ENCODE measurements at places on chromosomes 5 and 9.

DNA sequence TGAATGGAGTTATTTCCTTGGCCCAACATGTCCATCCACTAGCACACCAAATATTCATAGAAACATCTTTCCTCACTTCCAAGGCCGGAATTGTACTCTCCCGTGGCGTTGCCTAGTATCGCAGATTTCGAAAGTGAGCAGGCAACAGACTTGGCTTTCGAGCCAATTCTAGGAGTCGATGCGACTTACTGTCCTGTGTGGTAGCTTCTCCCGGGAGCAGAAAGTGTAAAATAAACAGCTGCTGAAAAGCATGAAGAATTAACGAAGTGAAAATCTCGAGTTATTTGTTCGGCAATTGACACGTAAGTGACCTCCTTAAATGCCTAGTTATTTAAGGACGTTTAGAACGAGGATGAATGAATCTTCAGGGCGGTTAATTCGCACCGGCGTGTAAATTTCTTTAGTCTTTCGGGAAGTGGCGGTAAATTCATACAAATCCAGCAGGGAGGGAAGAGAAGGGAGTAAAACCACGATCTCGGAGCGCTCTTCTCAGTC lies 449 bp upstream of the PCSK5 start:
- DNase-seq, result no peak

GRCh38 chr9:87386490-87387025 lies 111.1 kb upstream of the DAPK1 start:
- no peak for DNase-seq

- DNase-seq, result no peak
Measured at GRCh38 chr5:156716591-156717380, 133.3 kb upstream of the PPP1R2B start.

- DNase-seq, result peak; percentile 64
Measured at GRCh38 chr5:132500931-132501628, 10.5 kb upstream of the IRF1 start.

DNA sequence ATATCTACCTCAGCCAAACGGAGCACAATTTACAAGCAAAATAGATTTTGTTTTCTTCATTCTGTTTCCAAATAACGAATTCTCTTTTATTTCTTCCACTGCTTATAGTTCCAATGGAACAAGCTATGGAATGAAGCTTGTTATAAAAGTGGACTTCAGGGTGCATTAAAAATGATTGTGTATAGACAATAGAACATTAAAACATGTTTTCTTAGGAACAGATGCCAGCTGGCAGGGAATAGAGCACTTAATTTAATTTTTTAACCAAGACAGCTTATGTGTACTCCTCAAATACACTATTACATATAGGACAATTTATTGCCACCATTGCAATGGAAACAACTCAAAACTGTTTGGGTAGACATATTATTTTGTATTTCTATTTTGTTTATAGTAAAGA lies 860.1 kb upstream of the TYRP1 start:
- DNase-seq, result no peak

- DNase-seq, result no peak
Measured at GRCh38 chr9:134358026-134358661, 31.9 kb downstream of the RXRA start.

GRCh38 chr5:179729727-179730126 lies 2.9 kb upstream of the MAML1 start:
- DNase-seq, result no peak

- DNase-seq, result no peak
Measured at GRCh38 chr9:37146410-37146809, 26.0 kb downstream of the ZCCHC7 start.

DNA sequence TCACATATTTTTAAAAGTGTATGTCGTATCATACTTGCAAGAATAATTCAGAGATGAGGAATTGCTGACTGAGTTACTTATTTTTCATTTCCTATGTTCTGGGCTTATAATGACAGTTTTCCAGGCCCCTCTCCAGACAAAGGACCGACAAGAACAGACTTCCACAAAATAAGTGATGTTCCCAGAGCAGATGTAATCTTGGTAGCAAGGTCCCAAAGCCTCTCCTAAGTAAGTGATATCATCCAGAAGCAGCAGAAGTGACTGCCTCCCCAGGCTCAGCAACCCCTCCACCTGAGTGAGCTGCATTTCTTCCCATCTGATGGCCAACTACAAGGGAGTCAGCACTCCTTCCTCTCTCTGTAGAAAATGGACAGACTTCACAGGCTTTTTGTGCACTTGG lies 57.1 kb downstream of the SEMA6A start:
- DNase-seq, result no peak

DNA sequence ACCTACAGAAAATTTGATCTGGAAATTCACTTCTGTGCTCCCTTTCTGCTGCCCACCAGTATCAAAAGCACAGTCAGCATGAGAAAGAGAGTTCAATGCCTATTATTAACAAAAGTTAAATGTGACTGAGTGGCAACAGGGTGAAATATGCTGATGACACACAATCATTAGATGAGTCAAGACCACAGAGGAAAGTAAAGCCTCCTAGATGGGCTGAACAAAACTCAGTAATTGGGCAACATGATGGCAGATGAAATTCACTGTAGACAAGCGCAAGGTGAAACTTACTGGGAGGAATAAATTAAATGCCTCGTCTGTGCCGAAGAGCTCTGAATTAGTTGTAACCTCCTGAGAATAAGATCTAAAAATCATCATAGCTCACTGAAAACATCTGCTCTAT lies 752.8 kb downstream of the IRX1 start:
- DNase-seq, result no peak

DNA sequence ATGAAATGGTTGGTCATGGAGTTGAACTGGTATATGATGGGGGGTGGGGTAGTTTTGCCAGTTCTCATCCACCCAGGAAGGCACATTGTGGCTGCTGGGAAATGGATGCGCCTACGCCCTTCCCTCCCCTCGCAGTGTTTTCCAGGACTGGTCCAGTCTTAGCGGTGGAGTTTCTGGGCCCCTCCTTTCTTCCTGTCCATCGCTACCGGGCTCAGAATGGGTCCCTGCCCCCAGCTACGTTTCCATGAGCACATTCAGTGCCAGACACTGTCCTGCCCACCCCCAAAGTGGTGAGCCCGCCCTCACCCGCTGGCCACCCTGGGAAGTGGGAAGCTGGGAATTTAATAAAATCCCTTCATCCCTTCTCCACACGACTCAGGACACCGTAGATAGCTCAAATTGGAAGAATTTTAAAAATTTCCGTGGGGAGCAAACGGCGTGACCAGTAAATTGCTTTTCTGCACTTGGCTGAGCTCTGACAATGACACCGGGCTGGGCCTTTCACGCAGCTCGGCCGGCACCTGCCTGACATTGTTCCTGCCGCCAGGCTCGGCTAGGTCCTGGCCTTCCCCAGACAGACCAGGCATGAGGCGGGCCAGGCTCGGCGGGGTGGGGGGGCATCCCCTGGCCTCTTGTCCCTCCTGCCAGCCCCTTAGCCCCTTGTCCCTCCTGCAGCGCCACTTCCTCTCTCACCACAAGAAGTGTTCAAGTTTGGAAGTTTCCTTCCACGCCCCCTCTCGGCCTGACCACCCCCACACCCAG lies 3.6 kb downstream of the FGF18 start:
- no peak for DNase-seq

- DNase-seq, result no peak
Measured at GRCh38 chr5:143056339-143056704, 286.1 kb downstream of the ARHGAP26 start.

- no peak for DNase-seq
Measured at GRCh38 chr5:59236986-59237385, 654.1 kb downstream of the RAB3C start.

DNA sequence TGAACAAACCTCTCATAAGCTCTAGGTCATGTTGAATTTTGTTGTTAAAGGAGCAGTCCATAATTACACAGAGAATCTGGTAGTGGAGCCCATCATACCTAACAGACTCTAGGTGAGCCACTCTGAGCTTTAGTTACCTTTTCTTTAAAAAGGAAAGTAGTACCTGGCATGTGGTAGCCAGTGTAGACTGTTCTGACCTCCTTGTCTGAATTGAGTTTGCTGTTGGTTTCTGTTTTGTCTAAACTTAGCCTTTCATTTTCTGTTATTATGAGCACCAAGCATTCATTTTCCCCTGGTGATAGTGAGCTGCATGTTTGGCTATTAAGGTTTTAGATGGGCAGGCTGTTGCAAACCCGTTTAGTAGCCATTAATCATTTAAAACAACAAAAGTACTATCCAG lies 112.2 kb downstream of the MAST4 start:
- no peak for DNase-seq

- DNase-seq, result no peak
Measured at GRCh38 chr9:128943832-128944620, 3.4 kb downstream of the DOLK start.

- DNase-seq, result no peak
Measured at GRCh38 chr9:81562231-81563019, 126.9 kb downstream of the TLE1 start.

DNA sequence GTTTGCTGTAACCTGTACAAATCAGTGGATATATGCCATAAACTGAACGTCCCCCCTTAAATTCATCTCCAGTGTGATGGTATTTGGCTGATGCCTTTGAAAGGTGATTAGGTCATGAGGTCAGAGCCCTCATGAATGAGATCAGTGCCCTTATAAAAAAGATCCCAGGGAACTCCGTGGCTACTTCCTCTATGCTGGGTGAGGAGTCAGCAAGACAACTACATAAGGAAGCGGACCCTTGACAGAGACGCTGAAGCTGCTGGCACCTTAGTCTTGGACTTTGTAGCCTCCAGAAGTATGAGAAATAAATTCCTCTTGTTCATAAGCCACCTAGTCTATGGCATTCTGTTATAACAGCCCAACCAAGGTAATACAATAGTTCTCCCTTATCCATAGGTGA lies 215.1 kb upstream of the ZNF608 start:
- no peak for DNase-seq

GRCh38 chr5:44727100-44727499 lies 81.6 kb upstream of the MRPS30 start:
- DNase-seq, result no peak

DNA sequence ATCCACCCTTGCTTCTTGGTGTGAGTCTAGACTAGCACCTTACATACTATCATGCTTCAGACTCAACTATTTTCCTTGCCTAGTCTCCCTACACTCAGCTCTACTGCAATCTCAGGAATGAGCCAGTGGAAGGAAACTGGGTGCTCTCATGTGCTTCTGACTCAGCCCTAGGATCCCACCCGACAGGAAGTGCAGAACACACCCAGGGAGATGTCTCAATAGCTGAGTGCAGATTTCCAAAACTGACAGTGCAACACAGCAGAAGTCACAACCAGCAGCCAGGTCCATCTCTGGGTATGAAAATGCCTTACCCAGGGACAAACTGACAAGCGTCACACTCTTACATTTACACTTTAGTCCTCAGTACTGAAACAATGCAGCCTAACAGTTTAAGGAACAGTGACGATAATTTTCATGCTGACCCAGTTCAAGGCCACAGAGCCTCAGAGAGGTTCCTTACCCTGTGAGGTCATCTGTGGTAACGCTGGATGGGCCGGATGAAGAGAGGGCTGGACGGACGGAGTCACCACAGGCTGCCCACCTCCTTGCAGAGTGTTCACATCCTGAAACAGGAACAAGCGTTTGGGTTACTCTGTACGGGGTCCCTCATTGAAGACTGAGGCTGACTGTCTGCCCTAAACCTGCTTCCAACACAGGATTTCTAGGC lies 33.0 kb downstream of the FKBP15 start:
- DNase-seq, result no peak

DNA sequence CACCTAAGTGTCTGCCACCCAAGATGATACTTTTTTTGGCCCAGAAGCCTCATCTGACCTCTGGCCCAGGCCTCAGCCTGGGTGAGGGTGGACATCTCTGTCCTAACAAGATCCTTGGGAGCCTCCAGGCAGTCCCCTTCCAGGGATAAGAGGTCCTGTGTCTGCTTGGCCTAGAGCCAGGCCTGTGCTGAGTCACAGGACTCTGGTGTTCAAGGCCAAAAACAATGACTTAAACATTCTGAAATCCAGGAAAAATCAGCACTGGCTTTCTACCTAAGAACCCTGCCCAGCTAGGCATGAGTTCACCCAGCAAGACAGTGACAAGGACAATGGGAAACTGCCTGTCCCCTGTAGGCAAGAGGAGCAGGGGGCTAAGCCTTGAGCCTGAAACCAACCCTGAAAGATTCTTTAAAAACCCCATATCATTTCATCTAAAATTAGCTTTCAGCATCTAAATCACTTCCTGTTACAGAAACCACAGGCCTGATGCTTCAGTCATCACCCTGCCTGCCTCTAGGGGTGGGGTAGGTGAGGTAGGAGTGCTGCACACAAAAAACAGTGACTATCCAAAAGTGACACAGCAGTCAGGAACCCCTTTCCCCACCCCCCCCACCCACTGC lies 29.9 kb downstream of the CSF2 start:
- peak; percentile 44 for DNase-seq

DNA sequence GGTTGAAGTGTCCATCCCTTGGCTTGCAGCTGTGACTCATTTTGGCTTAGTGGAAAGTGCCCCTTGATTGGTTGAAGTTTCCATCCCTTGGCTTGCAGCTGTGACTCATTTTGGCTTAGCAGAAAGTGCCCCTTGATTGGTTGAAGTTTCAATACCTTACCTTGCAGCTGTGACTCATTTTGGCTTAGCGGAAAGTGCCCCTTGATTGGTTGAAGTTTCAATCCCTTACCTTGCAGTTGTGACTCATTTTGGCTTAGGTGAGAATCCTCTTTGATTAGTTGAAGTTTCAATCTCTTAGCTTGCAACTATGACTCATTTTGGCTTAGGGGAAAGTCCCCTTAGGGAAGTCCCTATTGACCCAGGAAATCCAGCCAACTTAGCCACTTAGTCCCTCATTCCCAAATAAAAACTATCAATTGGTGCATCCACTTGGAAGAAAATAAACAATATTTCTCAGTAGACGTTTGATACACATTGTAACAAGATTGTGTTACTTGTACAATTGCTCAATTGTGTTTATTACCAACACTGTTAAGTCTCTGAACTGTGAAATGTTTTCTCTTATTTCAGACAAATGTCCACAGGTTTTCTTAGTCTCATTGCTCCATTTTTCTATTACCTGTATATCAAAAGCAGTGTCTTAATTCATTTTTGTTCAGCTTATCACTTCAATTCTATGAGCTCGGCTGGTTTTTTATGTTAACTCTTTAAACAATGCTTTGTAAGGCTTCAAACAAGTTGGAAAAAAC lies 2308.8 kb upstream of the ACO1 start:
- DNase-seq, result no peak

Data from stimulated activated CD4-positive, alpha-beta T cell treated with anti-CD3 and anti-CD28 coated beads, TNF-alpha, amount 100 ng/mL, for 1 hour (primary cell).